ENCODE measurements at places on chromosomes 6 and 20. TPM values are rescaled to one million over a fixed set of nuclear protein-coding genes. Genes with fewer than 3 reads are reported as not detected.

The DDX39B gene
- total RNA-seq: 180 TPM

The SMPDL3A gene
- 7.0 TPM for total RNA-seq

The GSTA2 gene
- not detected for total RNA-seq

The OSER1 gene
- 24.3 TPM for total RNA-seq

The PRSS35 gene
- 1.8 TPM for total RNA-seq

The SRMS gene
- total RNA-seq: not detected

GRCh38 chr6:55636406-55637102, 57.6 kb upstream of the HMGCLL1 start:
- DNase-seq: no peak

DNA sequence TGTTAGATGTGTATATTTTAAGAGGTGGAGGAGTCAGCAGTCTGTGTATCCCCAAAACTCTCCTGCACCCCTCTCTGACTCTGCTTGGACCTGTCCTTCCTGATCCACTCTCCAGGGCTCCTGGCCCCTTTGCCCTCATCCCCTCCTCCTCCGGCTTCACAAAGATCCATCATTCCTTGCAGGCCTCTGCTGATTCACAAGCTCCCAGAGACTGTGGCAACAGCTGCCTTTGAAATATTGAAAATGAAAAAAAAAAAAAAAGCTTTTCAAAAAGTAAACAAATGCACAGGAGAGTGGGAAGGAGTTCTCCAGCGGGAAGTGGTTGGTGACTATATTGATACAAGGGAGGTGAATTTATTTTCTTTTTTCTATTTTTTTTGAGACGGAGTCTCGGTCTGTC, 330.2 kb upstream of the SULF2 start:
- no peak for DNase-seq

DNA sequence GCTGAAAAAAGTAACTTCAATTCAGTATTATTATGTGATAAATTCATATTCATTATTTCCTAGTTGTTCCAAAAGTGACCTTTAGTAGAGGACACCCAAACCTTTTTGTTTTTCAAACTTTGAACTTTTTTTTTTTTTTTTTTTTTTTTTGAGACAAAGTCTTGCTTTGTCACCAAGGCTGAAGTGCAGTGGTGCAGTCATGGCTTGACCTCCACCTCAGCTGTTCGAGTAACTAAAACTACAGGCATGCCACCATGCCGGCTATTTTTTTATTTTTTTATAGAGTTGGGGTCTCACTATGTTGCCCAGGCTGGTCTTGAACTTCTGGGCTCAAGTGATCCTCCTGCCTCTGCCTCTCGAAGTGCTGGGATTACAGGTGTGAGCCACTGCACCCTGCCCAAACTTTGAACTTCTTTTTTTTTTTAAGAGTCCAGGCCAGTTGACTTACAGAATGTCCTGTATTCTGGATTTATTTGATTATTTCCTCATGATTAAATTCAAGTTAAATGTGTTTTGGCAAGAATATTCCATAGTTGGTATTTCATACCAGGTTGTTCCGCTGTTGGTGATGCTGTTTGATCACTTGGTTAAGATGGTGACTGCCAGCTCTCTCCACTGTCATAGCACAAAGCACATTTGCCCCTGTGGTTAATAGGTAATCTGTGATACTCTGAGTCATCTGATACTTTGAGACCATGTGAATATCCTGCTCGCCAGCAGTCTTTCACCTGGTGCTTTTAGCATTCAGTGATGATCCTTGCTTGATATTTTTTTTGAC, 48.0 kb downstream of the VAPB start:
- no peak for DNase-seq

DNA sequence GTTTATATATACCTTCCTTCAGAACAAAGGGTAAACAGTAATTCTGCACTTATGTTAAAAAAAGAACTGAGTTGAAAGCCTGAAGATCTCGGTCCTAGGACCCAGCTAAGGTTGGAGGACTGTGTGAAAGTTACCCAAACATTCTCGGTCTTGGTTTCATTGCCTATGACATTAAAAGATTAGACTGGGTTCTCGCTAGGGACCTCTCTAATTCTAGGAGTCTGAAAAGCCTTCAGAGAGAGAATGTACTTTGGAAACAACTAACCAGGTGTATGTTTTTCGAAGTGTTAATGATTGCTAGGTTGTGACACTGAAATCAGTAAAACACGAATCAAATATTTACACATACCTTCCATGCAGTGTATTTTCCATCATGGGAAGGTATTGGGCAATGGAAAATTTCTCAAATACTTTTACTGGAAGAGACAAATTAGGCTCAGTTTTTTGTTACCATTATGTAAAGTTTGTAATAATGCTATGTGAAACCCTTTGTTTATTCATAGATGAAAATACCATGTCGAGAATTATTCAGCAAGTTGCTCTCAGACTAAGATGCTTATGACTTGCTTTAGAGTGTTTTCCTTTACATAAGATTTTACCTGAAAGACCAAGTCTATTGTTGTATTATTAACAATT, 113.7 kb upstream of the LOC128125822 start:
- no peak for DNase-seq

GRCh38 chr6:68094070-68094469, 541.0 kb upstream of the ADGRB3 start:
- no peak for DNase-seq

DNA sequence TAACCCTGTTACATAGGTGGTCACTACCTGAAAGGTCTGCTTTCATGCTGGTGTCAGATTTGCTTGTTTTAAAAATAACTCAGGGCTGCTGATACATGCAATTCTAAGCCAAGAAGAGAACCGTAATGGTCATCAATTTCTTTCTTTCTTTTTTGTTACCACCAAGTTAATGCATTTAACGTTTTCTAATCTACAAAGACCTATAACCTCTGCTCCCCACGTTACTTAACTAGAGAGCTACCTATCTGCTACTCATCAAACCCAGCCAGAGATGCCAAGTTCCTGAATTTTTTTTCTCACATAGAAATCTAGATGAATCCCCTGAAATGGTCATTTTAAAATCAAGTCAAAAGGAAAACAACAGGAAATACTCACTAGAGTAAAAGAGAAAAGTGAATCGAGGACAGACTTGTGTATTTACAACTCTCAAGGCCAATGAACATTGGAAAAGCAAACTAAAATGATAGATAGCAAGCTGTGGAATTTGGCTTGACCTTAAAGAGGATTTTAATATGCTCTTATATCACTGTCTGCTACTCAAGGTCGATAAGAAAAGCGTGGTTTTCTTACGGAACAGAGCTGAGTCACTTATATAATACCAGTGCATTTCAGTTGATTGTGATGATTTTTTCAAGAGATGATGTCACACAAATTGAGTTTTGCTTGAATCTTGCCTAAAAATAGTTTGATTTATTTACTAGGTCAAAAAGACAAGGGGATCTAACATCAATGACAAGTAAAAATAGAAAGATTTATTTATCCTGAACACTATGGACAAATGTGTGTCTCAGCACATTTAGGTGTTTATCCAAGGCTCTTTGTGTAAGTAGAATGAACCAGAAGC, 67.9 kb downstream of the SGK1 start:
- DNase-seq: no peak

DNA sequence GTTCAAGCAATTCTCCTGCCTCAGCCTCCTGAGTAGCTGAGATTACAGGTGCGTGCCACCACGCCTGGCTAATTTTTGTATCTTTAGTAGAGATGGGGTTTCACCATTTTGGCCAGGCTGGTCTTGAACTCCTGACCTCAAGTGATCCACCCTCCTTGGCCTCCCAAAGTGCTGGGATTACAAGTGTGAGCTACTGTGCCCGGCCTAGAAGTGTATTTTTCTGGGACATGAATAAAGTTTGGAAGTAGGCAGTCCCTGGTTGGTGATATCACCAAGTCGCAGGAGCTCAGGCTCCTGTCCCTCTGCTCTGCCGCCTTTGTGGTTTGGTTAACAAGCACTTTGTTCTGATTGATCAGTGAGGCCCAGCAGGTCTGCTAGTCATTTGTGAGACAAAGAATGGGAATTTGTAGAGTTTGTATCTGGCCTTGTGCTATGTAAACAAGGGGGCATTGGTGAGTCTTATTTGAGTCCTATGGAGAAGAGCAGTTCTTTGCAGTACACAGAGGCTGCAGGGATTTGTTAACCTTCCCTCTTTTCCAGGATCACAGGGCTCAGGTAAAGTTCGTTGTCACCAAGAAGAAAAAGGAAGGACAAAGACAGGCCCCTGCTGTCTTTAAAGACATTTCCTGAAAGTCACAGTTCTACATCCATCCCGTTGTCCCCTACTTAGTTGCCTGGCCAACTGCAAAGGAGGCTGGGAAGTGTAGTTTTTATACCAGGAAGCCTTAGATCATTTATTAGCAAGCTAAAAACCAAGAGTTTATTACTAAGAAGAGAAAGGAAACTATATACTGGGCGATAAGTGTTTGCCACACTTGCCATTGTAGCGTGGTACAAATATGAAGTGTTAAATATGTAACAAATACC, 13.1 kb downstream of the MTHFD1L start:
- no peak for DNase-seq

DNA sequence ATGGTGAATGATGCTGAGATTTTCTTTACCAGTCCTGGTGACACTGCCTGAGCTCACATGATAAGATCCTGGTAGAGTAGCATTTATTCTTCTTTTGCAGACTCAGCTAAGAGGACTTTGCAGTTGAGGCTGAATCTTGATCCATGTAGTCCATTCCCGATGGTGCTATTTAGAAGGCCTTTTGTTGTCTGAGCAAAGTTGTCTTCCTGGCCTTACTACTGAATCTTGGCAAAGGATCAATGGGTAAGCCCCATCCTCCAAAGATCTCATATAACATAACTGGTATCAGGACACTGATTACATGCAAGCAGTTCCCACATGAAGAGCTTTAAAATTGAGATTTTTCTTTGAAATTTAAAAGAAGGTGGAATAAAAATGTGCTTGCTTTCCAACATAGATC, 291.6 kb downstream of the SOX4 start:
- DNase-seq: no peak

DNA sequence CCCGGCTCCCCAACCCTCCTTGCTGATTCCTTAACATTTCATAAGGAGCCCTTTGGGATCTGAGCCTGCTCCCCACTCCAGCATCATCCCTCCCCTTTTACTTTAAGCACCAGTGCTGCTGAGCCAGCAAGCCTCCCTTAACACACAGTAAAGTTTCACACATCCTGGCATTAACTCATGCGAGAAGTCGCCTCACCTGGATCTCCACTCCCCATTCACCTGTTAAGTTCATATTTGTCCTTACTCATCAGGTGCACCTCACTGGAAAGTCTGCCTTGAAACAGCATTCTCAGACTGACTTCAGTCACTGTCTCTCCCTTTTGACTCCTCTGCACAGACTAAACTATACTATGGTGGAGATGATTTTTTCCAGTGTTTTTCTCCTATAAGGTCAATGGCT, 47.8 kb upstream of the MAP7 start:
- DNase-seq: no peak

DNA sequence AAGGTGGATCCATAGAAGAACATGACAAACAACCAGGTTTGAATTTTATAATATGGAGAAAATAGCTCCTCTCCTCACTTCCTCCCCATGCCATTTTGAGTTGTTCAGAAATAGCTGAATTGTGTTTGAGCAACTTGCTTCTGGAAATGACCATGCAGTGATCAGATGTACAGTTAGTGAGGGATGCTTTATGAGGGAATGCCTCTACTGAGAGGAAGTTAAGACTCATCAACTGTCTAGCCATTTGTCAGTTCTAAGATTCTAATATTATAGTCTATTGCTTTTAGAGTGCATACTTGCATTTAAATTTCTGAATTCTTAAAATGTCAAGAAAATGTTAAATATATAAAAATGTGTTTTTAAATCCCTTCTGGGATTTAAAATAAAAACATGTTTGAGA, 3.8 kb downstream of the LAMA2 start:
- no peak for DNase-seq

- no peak for DNase-seq
These were observed 189.0 kb downstream of the UST start for GRCh38 chr6:148935705-148936435.

GRCh38 chr6:111679126-111679858, 73.6 kb upstream of the TRAF3IP2 start:
- no peak for DNase-seq

DNA sequence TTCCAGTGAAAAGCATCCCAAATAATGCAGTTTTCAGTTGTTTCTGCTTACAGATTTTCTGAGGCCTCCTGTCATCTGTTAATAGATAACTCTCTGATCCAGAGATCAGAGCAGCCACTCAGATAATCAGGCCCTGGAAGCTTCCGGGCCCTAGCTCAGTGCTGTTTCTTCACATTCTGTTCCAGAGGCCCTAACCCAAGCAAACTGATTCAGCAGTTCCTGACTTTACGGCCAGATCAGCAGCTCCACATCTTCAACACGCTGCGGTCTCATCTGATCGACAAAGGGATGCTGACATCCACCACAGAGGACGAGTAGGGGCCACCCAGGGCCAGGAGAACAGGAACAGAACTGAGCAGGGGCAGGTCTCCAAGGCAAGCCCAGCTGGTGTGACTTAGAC, 63.1 kb downstream of the CDS2 start:
- DNase-seq: no peak

DNA sequence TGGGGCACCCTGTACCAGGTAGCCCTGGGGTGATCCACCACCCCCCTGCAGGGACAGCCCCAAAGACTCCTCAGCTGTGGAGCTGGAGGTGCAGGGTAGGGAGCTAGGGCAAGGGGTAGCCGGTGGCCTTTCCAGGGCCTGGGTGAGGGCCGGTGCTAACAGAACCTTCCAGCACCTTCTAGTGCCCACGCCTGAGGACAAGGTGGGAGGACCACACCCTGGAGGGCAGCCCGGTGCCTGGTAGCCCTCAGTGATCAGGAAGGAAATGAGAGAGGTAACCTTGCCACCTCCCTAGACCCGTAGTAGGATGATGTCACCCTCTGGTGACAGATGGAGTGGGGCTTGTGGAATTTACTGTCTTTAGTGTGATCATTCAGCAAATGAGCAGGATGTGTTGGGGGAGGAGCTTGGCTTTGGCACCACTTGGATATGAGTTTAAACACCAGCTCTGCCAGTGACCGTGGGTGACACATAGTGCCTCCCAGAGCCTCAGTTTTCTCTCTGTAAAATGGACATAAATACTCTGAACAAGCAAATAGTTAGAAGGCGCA, 187.7 kb downstream of the NFATC2 start:
- DNase-seq: no peak

DNA sequence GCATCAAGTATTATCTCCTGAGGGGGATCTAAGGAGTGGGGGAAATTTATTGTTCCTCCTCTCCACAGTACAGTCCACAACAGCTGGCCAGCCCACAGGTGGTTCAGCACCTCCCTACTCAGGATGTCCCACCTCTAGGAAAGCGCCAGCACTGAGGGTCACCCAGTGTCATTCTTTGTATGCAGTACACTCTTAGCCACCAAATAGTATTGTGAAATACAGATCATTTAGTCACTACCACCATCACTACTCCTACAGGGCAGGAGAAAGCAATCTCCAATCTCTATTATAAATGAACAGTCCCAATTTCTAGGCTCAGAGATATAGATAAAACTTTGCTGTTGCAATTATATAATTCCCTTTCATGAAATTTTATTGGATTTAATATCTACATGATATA, 6.3 kb upstream of the ZNF76 start:
- peak; percentile 5 for DNase-seq
